ENCODE measurements at places on chromosomes 4 and X. TPM values are rescaled to one million over a fixed set of nuclear protein-coding genes. Genes with fewer than 3 reads are reported as not detected.

Gene TEX13B
- not detected for total RNA-seq

Gene FAM184B
- 9.0 TPM for total RNA-seq

Gene GPC4
- total RNA-seq, result 2.8 TPM

Gene LRIT3
- 0.23 TPM for total RNA-seq

Gene DMP1
- total RNA-seq, result not detected

Gene HPGDS
- total RNA-seq, result 3.9 TPM

Gene RNF175
- total RNA-seq, result 45.7 TPM

Gene MAGEA12
- not detected for total RNA-seq

Gene PTCHD1
- 11.5 TPM for total RNA-seq

Gene CT55
- not detected for total RNA-seq

Gene GABRG1
- 90.7 TPM for total RNA-seq

Gene GATA1
- total RNA-seq, result not detected

Gene FMR1NB
- not detected for total RNA-seq

Gene RNF150
- total RNA-seq, result 31.6 TPM

Gene POLN
- 6.5 TPM for total RNA-seq

Gene TMPRSS11D
- total RNA-seq, result not detected

Gene MAGEA2
- total RNA-seq, result not detected

Gene SPIN2A
- total RNA-seq, result 0.92 TPM

Gene F9
- not detected for total RNA-seq

Gene NUDT9
- total RNA-seq, result 26.3 TPM

Gene MORF4L2
- 378 TPM for total RNA-seq

Measured in diencephalon (tissue), 1 donor.